H9 (cell line): ENCODE measurements at places on chromosomes 6 and 20.
A peak's percentile ranks its signal among the peaks of the same experiment; 100 is the strongest.

DNA sequence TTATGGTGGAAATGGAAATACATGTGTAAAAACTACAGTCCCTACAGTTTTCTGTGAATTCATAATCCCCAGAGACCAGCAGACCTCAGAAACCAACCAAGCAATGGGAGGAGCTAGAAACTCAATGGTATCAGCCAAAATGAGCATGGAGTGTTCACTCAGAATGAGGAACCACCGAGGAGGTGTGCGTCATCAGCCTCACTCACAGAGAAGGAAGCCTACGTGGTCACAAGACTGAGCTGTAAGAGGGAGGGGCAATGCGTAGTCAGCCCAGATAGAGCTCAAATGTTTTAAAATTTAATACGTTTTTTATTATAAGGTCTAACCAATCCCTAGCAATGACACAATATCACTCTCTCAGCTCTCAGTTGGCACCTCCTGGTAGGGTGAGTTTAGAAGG is 17.4 kb downstream of the MYLK4 start:
- no peaks in the 10 kb centered on the region for H3K27me3 ChIP-seq
- no peak overlapping the region for H3K27ac ChIP-seq
- H3K4me1 ChIP-seq: peaks cover 17% of the 10 kb centered on the region; the same call in 1 of the 2 replicates
- no peak for DNase-seq
- H3K36me3 ChIP-seq: no peaks in the 10 kb centered on the region

GRCh38 chr6:123913863-123914262 is 110.2 kb downstream of the NKAIN2 start:
- no peak for DNase-seq
- no peaks in the 10 kb centered on the region for H3K4me1 ChIP-seq
- peaks cover 25% of the 10 kb centered on the region for H3K27me3 ChIP-seq
- no peak overlapping the region for H3K4me3 ChIP-seq
- H3K36me3 ChIP-seq: 0 out of 3 replicates have a peak, but pooled peaks cover 1% of the 10 kb centered on the region

DNA sequence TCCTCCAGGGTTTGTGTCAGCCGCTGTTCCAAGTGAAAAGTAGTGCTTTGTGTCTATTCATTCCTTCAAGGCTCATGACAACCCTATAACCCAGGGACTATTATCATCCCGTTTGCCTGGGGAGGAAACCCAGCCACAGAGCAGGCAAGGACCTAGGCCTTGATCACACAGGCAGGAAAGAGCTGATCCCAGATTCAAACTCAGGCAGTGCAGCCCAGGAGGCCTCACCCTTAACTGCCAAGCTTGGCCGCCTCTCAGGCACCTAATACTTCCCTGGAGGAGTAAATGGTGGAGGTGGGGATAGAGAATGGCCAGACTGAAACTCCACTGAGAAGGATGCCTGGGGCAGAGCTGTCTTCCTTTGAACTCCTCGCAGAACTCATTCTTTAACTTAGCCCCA is 215.1 kb upstream of the QKI start:
- H3K4me3 ChIP-seq: no peak overlapping the region
- H3K27ac ChIP-seq: no peak overlapping the region
- H3K4me1 ChIP-seq: no peaks in the 10 kb centered on the region
- no peaks in the 10 kb centered on the region for H3K27me3 ChIP-seq

DNA sequence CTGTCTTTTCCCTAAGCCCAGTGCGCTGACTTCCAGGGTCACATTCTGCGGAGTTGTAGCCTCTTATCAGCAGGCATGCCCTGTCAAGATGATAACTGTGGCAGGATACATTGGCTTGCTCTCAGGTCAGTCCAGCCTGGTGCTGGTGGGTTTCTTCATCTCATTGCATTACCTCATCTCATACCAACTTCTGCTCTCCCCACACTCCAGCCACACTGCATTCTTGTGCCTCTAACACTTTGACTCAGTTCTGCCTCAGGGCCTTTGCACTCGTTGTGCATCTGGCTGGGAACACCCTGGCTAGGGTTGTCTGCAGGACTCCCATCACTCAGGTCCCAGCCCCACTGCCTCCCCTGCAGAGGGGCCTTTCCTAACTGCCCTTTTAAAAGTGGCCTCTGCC is 110.3 kb upstream of the BACH2 start:
- no peaks in the 10 kb centered on the region for H3K27me3 ChIP-seq
- H3K36me3 ChIP-seq: no peaks in the 10 kb centered on the region; the same call in 2 of the 3 replicates
- no peak for DNase-seq
- H3K27ac ChIP-seq: no peak overlapping the region

DNA sequence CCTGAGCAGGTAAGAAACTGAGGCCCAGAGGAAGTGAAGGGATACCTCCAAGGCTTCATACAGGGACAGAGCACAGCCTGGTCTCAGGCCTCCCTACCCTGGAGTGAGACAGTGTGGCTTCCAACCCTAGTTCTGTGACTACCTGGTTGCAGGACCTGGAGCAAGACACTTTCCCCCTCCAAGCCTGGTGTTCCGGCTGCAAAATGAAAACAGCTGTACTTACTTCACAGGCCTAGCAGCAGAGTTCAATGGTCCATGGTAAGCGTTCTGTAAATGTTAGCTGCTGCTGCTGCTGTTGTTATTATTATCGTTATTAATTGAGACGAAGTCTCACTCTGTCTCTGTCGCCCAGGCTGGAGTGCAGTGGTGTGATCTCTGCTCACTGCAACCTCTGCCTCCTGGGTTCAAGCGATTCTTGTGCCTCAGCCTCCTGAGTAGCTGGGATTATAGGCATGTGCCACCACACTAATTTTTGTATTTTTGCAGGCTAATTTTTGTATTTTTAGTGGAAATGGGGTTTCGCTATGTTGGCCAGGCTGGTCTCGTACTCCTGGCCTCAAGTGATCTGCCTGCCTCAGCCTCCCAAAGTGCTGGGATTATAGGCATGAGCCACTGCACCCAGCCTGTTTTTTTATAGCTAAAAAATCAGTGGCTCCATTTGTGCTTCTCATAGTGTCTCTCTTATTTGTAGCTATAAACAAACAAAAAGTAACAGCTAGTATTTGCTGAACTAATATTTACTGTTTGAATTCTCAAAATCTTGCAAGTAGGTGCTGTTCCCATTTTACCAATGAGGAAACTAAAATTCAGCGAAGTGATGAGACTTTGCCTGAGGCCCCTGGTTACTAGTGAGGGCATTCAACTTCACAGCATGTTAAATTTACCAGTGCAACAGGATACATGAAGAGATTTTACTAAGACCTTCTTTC is 41.9 kb downstream of the COX4I2 start:
- H3K36me3 ChIP-seq: no peaks in the 10 kb centered on the region; the same call in 2 of the 3 replicates
- no peaks in the 10 kb centered on the region for H3K4me1 ChIP-seq
- H3K4me3 ChIP-seq: no peak overlapping the region
- no peak overlapping the region for H3K27ac ChIP-seq
- no peak for DNase-seq
- no peaks in the 10 kb centered on the region for H3K27me3 ChIP-seq

- H3K36me3 ChIP-seq: no peaks in the 10 kb centered on the region
- no peak overlapping the region for H3K27ac ChIP-seq
- H3K4me3 ChIP-seq: no peak overlapping the region
- no peaks in the 10 kb centered on the region for H3K4me1 ChIP-seq
These were observed 43.5 kb upstream of the ECI2 start for GRCh38 chr6:4178737-4179333.

DNA sequence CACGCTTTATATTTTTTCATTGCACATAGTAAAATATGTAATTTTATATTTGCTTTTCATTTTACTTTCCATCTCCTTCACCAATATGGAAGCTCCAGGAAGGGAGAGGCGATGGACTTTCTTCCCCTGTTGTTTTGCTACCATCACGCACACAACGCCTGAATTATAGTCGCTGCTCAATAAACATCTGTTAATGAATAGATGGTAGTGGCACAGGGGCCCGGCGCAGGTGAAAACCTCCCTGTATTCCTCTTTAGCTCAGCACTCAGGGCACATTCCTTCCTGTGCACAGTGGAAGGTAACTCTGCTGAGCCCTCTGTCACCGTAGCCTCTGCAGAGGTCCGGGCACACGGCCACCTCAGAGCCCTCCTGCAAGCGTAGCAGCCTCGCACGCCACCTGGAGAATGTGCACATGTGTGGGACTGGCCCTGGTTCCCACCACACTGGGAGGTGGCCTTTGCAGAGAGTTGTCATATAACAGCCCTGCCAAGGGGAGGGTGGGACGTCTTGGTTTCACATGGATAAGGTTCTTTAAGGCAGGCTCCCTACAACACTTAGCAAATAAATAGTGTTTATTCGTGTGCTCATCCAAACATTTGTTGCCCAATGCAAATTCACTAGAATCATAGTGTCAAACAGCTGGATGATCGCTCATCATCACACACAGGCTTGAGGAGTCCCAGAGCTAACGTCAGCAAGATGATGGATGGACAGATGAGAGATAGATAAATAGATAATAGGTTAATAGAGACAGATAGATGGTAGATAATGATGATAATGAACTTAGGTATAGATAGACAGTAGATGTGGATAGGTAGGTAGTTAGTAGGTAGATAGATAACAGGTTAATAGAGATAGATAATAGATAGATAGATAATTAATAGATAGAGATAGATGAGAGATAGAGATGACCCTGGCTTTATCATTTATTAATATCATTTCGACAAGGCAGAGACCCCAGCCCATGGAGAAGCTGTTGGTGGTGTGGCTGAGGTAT is 32.3 kb upstream of the AFDN start:
- DNase-seq: no peak
- H3K4me3 ChIP-seq: no peak overlapping the region
- H3K27ac ChIP-seq: no peak overlapping the region

- no peak overlapping the region for H3K4me3 ChIP-seq
- H3K36me3 ChIP-seq: no peaks in the 10 kb centered on the region
- H3K27ac ChIP-seq: no peak overlapping the region
- H3K27me3 ChIP-seq: no peaks in the 10 kb centered on the region
These were observed 84.7 kb upstream of the ELOVL5 start for GRCh38 chr6:53433261-53433950.

- H3K4me1 ChIP-seq: no peaks in the 10 kb centered on the region; the same call in 1 of the 2 replicates
- no peaks in the 10 kb centered on the region for H3K36me3 ChIP-seq
- H3K27me3 ChIP-seq: no peaks in the 10 kb centered on the region
- no peak for DNase-seq
These were observed 273.5 kb upstream of the PLCB4 start for GRCh38 chr20:8795404-8795803.

DNA sequence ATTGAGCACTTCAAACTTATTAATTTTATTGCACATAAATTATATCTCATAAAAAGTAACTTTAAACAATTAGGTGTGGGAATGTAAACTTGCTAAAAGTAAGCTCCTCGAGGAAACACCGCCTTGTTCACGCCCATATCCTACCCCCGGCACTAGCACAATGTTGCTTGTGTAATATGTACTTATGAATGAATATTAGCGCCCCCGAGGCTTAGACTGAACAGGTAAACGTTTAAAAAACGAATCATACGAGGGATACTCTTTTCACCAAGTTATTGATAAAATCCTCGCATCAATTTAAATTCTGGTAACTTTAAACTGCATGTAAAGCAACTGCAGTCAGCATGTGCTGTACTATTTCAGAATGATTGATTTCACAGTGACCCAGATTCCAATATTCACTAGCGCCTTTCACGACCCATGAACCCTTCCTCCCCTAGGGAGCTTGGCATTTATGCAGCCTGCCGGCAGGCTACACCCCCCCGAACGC is 637 bp downstream of the TFB1M start:
- no peak for DNase-seq
- H3K4me1 ChIP-seq: no peaks in the 10 kb centered on the region
- no peaks in the 10 kb centered on the region for H3K27me3 ChIP-seq
- peaks cover 32% of the 10 kb centered on the region for H3K36me3 ChIP-seq
- H3K27ac ChIP-seq: no peak overlapping the region

- peaks cover 2% of the 10 kb centered on the region; the same call in 1 of the 3 replicates for H3K36me3 ChIP-seq
- DNase-seq: no peak
- no peak overlapping the region for H3K27ac ChIP-seq
- H3K4me1 ChIP-seq: no peaks in the 10 kb centered on the region
- no peaks in the 10 kb centered on the region for H3K27me3 ChIP-seq
These were observed 114.6 kb downstream of the DLL1 start for GRCh38 chr6:170176136-170176897.

DNA sequence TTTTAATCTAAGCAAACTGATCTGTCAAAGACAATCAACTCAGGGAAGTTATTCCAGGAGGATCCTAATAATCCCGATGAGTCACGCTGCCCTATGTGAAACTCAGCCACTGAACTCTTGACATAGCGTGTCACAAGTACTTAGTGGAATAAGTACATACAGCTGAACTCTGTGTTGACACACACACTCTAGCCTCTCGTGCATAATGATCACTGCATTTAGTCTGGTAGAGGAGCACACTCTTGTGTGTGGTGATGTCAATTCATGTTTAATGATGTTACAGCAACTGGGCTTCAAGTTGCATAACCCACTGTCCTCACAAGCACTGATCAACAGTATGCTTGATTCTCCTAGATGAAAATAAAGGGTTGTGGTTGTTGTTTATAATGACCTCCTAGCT is 148.3 kb downstream of the HACE1 start:
- H3K4me3 ChIP-seq: no peak overlapping the region
- no peaks in the 10 kb centered on the region for H3K4me1 ChIP-seq
- H3K36me3 ChIP-seq: peaks cover 3% of the 10 kb centered on the region; the same call in 2 of the 3 replicates
- H3K27ac ChIP-seq: no peak overlapping the region
- H3K27me3 ChIP-seq: no peaks in the 10 kb centered on the region

- H3K27ac ChIP-seq: no peak overlapping the region
- no peaks in the 10 kb centered on the region for H3K27me3 ChIP-seq
- no peak overlapping the region for H3K4me3 ChIP-seq
- DNase-seq: no peak
- no peaks in the 10 kb centered on the region for H3K36me3 ChIP-seq
These were observed 347.9 kb upstream of the TSHZ2 start for GRCh38 chr20:52624281-52624680.

DNA sequence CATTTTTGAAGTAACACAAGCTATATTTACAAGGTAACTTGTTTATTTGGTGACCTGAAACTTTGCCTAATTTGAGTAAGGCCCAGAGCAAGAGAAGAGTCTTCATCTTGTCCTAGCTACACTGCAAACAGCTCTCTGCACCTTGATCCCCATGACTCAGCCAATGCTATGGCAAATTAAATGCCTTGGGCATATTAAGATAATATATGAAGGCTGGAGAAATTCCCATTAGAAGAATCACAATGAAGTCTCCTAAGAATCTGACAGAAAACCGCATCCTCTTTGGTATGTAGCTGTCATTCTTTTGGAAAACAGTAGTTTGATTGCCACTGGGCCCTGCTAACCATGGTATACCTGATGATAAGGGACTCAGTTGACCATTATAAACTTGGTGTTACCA is 204.5 kb downstream of the UBE3D start:
- no peaks in the 10 kb centered on the region for H3K36me3 ChIP-seq
- H3K27ac ChIP-seq: no peak overlapping the region
- no peaks in the 10 kb centered on the region for H3K27me3 ChIP-seq
- no peak overlapping the region for H3K4me3 ChIP-seq
- no peak for DNase-seq
- no peaks in the 10 kb centered on the region for H3K4me1 ChIP-seq

GRCh38 chr6:37168811-37169495 is 999 bp upstream of the PIM1 start:
- no peaks in the 10 kb centered on the region for H3K27me3 ChIP-seq
- peak overlapping the region; percentile 88 for H3K4me3 ChIP-seq
- no peak for DNase-seq
- peaks cover 28% of the 10 kb centered on the region for H3K36me3 ChIP-seq

DNA sequence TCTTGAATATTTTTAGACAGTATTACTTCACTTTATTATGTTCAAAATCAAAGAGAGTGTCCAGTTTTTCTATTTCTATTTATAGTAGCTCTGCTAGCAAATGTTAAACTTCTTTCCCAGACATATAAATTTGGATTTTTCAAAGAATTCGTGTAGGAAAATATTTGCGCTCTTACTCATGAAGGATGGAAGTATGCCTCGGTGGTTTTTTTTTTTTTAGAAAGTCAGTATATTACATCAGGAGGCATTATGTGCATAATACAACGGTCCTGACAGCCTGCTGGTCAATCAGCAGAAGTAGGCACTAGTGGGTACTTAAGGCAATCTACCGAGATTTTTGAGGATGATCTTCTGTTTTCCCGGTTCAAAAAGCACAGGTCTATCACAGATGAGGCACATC is 249.3 kb downstream of the TBX18 start:
- no peak for DNase-seq
- H3K4me1 ChIP-seq: no peaks in the 10 kb centered on the region
- H3K4me3 ChIP-seq: no peak overlapping the region
- H3K27ac ChIP-seq: no peak overlapping the region
